HT-29 (cell line): ENCODE measurements at places on chromosomes 7 and 10. TPM values are rescaled to one million over a fixed set of nuclear protein-coding genes. Genes with fewer than 3 reads are reported as not detected.

GSDME gene
- total RNA-seq = not detected in 2 replicates

DNA sequence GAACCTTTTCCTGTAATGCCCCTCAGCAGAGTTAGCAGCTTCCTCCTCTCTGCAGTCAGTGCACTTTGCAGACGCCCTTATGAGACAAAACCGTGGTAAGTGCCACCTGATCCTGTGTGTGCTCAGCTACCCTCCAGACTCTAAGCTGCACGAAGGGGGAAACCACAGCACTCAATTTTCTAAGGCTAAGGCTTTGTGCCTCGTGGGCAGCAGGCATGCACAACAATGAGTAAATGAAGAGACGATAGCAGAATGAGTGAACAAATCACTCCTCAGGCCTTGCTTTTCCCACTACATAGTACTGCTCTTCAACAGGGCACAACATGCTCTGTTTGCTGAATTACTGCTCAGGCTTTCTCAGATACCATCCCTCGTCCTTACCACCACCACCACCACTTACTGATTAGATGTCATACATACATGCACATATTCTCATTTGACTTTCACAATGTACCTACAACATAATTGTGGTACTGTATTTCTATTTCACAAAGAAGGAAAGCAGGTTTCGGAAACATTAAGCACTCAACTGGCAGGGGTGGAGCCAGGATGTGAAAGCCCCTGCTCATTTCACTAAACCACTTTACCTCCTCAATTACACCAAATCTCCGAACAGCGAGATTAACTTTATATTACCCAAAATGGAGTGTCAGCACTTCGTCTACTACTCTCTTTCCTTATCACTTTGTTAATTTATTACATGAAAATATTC lies 85.4 kb downstream of the ICA1 start:
- DNase-seq = no peak

DNA sequence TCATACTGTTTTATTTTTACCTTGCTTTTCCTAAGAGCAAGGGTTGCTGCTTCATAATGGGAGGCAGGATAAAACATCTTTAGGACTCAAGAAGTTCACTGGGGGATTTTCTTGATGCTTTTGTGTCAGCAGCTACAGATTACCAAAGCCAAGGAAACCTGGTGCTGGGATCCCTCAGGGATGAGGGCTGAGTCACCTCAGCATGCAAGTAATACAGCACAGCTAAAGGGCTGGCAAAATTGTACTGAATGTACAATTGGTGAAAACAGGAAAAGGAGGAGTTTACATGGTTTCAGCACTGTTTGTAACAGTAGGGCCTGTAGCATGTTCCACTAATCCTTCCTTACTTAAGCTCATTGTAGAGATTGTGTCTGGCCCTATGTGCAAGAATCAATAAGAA lies 1056.8 kb downstream of the SORCS1 start:
- DNase-seq = no peak

SPRN gene
- not detected in 2 replicates for total RNA-seq

GRCh38 chr7:57417736-57418135 lies 32.2 kb upstream of the ZNF716 start:
- no peak for DNase-seq

FEZF1 gene
- not detected in 2 replicates for total RNA-seq

GRCh38 chr7:85041605-85042216 lies 145.1 kb downstream of the SEMA3D start:
- DNase-seq = peak; percentile 91

GRCh38 chr7:123748171-123748733 lies 551 bp downstream of the WASL start:
- DNase-seq = peak; percentile 72

OR13A1 gene
- not detected in 2 replicates for total RNA-seq

ZNF425 gene
- total RNA-seq = 0.39 and 1.2 TPM in 2 replicates

GRCh38 chr7:157495177-157495553 lies 158.4 kb downstream of the DNAJB6 start:
- DNase-seq = no peak

NEUROD6 gene
- total RNA-seq = not detected in 2 replicates

CYP26A1 gene
- 2.1 and 2.6 TPM in 2 replicates for total RNA-seq

DNA sequence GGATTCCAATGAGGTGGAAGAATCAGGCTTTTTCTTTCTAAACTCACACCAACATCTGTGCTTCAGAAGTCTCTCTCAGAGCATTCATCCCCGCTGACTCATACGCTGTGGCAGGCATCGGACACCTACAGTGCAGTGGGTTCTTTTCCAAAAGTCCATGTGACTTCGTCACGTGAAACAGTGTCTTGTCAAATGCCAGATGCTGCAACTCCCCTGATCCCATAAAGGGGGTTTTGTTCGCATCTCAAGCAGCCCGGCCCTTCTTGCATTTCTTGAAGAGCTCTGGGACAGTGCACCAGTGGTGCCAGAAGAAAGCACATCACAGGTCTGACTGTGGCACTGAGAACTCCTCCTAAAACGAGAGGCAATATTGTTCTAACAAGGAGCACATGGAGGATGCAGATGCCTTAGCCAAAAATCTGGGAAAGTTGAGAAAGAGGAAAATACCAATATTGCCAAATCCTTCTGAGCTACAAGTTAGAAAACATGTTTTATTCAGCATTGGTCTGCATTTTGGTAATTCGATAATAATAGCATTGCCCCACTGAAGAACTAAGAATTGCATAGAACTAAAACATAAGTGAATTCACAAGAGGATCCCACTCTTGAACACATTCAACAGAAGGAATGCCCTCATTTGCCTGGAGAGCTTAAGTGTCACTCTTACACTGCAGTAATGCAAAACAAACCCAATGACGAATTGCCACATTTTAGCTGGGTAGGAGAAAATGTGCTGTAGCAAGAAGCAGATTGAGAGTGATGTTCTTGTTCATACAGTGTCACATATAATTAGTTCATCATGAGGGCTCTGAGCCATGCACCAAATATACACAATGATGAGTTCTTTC lies 204.4 kb downstream of the CXCL12 start:
- DNase-seq = no peak

DNA sequence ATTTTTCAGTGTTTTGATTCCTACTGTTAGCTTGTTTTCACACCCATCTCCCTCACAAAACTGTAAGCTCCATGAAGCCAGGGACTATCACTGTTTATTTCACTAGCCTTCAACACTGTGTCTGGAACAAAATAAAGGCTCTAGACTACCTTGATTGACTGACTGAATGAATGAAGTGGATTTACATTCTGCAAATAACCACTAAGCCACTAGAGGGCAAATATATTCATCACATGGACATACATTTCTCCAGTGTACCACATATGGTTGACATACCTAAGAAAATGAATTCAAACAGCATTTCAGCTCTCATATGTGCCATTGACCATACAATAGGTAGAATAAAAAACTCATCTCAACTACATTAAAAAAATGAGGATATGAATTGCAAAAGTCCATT lies 185.9 kb downstream of the RAB11FIP2 start:
- peak; percentile 52 for DNase-seq

FZD8 gene
- 0.99 and 1.1 TPM in 2 replicates for total RNA-seq

DNA sequence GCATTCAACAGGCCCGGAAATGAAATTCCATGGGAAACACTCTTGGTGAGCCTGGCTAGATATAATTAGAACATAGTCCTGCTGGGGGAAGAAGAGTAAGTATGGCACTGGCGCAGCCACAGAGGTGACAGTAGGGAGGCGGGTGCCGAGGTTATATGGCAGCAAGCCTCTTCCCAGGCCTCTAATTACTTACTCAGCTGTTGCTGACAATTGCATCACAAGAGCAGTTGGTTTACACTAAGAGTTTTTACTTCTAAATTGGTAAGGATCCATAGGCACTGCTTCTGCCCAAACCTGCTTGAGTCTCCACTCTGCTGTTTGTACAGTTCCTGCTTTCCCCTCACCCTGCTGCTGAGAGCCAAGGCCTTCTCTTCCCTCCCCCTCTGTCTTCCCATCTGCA lies 93.3 kb upstream of the DUSP5 start:
- no peak for DNase-seq

ADARB2 gene
- total RNA-seq = not detected in 2 replicates

DNA sequence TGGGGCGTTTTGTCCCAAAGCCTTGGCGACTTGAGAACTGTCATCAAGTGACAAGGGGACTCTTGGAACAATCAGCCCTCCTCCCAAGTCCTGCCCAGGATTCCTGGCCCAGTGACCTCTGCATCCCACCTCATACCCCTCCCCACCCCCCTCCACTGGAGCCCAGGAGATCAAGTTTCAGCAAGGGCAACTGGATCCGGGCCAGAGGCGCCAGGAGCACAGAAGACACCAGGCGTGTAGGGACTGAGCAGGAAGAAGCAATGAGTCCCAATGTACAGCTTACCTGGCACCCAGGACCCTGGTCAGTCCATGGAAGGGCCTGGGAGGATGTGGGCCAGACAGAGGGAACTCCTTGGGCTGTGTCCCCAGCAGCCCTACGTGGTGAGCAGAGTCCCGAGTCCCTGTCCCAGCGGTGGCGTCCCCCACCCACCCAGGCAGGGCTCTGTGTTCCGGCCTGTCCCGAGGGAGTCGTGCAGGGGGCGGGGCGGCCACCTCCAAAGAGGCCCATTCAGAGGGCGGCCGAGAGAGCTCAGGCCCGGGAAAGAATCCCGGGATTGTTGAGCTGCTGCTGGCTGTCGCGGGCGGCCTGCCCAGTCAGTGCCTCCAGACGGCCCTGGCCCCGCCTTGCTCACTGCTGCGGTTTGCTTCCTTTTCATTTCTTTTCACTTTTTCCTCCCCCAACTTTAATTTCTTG lies 254.1 kb downstream of the TNS3 start:
- DNase-seq = peak; percentile 40

DNA sequence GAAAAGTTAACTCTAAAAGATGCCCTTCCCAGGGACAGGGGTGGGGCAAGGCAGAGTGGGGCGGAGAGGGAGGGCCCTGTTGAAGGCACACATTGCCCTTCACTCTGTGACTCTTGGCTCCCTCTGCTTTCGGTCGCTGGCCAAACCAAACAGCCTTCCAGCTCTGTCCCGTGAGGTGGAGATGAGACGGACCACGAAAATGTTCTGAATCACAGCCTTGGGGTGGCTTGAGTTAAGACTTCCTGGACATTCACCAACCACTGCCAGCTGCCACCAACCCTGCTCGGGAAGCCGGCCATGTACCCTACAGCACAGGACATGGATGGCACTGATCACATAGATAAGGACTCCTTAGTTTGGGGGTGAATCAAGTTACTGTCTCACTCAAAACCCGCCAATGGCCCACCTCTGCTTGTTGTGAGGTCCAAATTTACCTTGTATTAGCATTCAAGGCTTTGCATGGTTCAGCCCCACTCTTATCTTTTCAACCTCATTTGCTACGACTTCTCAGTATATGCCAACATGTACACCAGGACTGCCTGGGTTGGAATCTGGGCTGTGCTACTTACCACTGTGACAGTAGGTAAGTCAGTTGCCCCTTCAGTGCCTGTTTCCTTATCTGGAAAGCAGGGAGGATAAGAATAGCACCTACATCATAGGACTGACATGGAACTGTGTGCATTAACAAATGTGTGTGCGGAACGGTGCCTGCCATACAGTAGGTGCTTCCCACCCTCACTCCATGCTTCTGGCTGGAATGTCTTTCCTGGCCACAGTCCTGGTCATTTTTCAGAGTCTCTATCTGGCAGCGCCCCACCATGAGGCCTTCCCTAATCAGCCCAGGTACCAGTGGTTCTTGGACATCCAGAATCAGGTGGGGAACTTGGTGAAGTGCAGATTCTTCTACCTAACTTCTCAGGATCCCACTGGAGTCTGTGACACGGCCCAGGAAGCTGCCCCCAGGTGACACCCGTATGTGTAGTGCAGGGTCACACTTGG lies 28.0 kb downstream of the ITPRIP start:
- DNase-seq = no peak

- DNase-seq = peak; percentile 90
Observed at GRCh38 chr7:25565949-25566348, 337.7 kb upstream of the NPVF start.

- no peak for DNase-seq
Observed at GRCh38 chr7:94394437-94395140, at the start of gene COL1A2. TSS of gene COL1A2 (plus strand) at chr7:94394895. CDS start at chr7:94395032, 137 bp downstream.

GRCh38 chr10:58515291-58515941 lies 2.7 kb downstream of the BICC1 start:
- no peak for DNase-seq

DNA sequence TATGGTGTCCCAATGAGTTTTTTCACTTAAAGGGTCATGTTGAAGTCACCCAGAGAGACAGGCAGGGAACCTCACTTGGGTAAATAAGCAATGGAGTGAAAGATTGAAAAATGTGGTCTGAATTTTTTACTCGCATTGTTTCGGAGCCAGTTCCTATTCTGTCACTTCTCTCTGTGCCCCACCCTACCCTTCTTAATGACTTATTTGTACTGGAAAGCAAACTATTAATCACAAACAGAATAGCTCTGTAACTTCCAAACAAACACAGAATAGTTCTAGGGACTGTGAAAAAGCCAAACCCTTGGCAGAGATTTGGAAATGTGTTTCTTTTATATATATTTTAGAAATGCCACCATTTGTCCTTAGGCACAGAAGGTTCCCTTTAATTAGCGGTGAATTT lies 76.0 kb downstream of the LRMDA start:
- DNase-seq = no peak

GRCh38 chr10:89966211-89966610 lies 264.8 kb downstream of the KIF20B start:
- DNase-seq = no peak

GRCh38 chr10:127343821-127344220 lies 147.4 kb upstream of the INSYN2A start:
- DNase-seq = no peak

CPEB3 gene
- total RNA-seq = 0.65 and 0.74 TPM in 2 replicates

EPO gene
- not detected in 2 replicates for total RNA-seq

- DNase-seq = no peak
Observed at GRCh38 chr10:38127812-38128211, 33.7 kb downstream of the ZNF37A start.

PPP2R2D gene
- 30.3 and 37.5 TPM in 2 replicates for total RNA-seq

DNA sequence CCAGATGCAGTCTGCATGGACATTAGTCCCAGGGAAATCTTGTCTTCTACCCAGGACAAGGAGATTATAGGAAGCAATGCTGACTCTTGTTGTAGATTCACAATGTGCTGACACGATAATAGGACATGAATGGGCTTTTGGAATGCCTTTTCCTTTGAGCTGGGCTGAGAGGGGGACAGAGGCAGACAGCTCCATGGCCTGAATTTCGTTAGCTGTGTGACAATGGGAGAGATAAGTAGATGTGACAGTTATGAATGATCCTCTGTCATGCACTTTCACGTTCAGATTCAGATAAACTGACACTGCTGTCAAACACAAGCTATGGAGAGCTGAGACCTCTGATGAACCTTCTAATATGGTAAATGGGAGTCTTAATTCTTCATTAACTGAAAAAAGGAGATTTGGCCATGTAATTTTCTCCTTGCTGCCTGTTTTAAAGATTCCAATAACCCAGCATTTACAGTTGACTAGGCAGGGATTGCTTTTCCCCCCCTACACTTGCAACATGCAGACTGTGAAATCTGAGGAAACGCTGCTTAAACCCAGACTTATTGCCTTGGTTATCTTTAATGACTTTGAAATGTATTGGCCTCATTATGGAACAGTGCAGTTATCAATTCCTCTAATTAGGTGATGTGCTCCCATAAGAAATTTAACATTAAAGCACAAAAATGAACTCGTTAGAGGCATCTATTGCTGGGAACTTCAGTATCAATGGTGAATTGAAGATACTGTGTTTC lies 669.3 kb downstream of the AUTS2 start:
- no peak for DNase-seq

PAPSS2 gene
- 22.0 and 23.2 TPM in 2 replicates for total RNA-seq

GRCh38 chr7:149846021-149846420 lies 7.8 kb downstream of the ZNF862 start:
- DNase-seq = no peak

SLC16A9 gene
- not detected in 2 replicates for total RNA-seq
